Stimulated activated CD4-positive, alpha-beta T cell treated with anti-CD3 and anti-CD28 coated beads, TNF-alpha, amount 100 ng/mL, for 48 hours (primary cell): ENCODE measurements at places on chromosomes 5 and 9.

DNA sequence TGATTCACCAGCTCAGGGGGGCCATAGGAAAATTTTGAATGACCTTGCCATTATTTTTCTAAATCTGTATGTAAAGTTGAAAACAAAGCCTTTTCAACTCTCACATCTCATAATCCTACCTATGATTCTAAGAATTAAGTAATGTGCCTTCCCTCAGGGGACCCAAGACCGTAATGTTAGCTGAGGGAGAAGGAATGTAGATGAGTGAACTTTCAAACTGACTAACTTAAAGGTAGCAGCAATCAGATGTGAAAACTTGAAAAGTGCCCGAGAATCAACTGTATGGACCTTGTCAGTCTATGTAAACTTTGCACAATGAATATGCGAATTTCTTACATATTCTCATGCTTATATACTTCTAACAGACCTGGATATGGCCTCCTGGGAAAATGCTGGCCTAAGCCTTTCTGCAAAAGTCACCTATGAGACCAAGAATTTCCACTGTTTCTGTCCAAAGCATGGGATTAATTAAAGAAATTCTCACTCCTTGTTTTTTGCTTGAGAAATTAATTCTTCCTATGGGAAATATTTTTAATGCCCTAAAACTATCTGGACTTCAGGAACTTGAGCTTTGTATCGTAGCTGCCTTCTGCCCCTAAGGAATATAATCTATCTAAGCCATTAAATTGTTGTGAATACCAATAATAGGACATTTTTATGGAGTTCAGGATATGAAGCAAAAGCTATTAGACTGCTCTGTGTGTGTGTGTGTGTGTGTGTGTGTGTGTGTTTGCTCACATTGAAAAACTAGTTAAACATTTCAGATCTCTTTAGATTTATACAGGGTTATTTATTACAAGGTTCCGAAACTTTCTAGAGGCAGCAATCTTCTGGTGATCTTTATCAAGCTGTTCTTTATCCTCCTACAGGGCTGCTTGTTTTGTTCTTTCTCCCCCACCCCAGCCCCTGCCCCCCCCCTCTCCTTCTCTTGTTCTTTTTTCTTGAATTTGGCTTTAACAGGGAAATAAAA, 169.1 kb upstream of the CLINT1 start:
- DNase-seq = no peak

- DNase-seq = no peak
Observed at GRCh38 chr9:120366644-120367019, 213.3 kb downstream of the CDK5RAP2 start.

DNA sequence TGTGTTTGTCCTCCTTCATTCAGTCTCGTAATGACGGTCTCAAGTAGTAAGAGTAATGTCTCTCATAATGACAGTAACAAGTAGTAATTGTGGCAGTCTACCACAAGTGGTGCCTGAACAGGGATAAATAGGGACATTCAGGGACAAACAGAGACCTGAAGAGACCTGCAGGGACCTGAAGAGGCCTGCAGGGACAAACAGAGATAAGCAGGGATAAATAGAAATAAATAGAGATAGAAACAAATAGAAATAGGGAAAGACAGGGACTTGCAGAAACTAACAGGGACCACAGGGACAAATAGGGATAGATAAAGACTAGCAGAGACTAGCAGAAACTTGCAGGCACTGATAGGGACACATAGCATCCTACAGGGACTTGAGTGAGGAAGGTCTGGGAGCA, 7.9 kb downstream of the UGT3A2 start:
- DNase-seq = no peak

DNA sequence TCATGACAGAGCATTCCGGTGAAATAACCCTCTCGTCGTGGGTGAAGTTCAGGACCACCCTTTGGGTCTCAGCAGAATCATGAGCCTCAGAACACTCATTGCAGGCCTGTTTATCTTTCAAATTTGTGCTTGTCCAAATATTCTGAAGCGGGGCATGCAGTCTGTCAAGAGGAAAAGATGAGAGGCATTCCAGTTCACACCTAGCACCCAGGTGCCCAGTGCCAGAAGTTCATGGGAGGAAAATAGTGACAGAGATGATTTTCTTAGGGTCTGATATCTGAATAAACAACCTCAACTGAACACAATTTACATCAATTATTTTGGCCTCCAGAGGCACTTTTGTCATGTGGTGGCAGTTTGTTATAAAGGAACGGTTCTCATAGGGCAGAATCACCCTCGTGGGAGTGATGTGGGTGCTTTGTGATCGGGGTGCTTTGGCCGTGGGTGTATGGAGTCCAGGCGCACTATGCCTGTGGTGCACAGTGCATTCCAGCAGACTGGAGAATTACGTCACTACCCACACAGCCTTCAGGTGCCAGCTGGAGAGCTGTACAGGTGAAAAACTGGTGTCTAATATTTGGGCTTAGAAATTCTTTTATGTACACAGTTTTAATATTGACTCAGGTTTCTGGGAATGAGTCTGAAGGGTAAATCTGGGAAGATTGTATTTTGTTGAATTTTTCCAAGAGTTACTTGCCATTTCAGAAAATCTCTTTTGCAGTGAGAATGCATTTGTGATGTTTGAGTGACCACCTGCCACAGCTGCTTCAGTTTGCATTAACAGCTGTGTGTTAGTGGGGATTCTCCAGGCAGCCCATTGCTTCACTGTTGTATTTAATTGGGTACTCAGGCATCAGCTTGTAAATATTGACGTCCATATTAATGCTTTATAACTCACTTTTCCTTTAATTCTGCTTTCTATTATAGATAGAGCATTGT, 289.3 kb downstream of the FANCC start:
- no peak for DNase-seq

- DNase-seq = no peak
Observed at GRCh38 chr9:21141427-21141882, at the start of gene IFNW1. TSS of gene IFNW1 (minus strand) at chr9:21141832. CDS start at chr9:21141570, 262 bp downstream.
